ENCODE measurements at places on chromosomes 1 and 21.

- no peak for DNase-seq
These were observed 124.4 kb upstream of the BARHL2 start for GRCh38 chr1:90841473-90841872.

- DNase-seq = peak; percentile 29
These were observed 76.6 kb downstream of the DMRTB1 start for GRCh38 chr1:53535846-53536245.

- DNase-seq = peak; percentile 47
These were observed 34.5 kb upstream of the CD1D start for GRCh38 chr1:158146165-158146564.

DNA sequence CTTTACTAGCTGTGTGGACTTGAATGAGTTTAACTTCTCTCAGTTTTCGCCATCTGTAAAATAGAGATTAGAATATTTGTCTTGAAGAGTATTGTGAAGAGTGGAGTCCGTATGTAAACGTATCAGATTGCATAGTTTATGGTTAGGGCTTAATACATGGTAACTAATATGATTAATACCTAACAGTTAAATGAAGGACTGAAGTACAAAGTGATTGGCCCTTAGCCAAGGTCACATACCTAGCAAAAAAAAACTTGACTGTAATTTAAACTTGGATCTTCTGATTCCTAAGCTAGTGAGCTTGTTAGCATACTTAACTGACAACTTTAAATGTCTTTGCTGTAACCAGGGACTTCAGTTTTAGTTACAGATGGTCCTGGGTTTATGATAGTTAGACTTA lies 1.9 kb downstream of the GIPC2 start:
- DNase-seq = no peak

- peak; percentile 9 for DNase-seq
These were observed 19.1 kb upstream of the PDE4B start for GRCh38 chr1:65773391-65774123.

- DNase-seq = no peak
These were observed 146.5 kb upstream of the COA6 start for GRCh38 chr1:234226819-234227165.

DNA sequence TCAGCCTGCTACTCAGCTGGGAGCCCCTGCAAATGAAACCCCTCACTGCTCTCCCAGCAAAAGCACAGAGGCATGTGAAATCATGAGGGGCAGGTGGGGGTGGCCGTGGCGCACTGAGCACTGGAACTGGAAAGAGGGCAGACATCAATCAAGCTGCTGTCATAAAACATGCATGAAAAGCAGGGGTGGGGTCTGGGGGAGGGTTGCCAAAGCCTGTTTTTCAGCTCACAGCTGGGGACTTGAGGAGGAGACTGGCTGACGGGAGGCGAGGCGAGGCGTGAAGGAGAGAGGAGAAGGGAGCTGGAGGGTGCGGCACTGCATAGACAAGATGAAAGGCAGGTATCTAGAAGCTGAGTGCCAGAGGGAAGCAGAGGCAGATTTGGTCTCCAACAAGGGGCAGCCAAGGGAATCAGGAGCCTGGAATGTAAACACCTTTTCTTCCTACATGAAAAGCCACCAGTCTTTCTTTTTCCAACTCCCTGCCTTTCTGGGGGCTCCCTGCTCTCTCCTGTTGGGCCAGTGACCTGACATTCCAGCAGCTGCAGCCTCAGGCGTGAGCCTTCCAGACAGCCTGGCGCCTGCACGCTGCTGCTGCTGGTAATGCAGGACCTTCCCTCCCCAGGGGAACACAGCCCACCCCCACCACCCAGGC lies 87.0 kb downstream of the NMNAT2 start:
- no peak for DNase-seq

DNA sequence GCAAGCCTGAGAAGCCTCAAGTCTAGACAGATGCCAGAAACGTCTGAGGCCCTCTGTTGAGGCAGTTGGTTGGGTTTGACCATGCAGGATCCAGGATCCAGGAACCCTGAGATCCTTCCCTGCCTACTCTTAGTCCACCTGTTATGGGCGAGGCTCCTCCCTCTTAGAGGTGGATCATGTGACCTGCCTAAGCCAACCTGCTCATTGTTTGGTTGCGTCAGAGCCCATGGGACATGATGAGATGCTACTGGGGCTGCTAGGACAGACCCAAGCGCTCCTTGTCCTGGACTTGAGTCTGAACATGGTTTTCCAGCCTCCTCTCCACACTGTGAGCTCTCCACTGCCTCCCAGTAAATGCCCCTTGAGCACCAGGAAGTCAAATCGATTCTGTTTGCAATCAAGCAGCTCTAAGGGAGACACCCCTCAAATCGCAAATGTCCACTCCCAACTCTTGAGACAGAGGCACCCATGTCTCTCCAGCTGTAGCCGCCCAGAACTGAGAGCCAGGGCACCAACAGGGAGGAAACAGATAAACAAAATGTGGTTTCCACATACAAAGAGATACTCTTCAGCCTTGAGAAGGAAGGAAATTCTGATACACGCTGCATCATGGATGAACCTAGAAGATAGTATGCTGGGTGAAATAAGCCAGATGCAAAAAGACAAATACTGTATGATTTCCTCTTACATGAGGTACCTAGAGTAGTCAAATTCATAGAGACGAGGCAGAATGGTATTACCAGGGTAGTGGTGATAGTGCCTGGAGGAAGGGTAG lies 31.7 kb upstream of the WNT4 start:
- no peak for DNase-seq

- no peak for DNase-seq
These were observed 10.5 kb upstream of the CNIH3 start for GRCh38 chr1:224605482-224606181.

GRCh38 chr21:45405271-45405818 lies 380 bp downstream of the COL18A1 start:
- no peak for DNase-seq

DNA sequence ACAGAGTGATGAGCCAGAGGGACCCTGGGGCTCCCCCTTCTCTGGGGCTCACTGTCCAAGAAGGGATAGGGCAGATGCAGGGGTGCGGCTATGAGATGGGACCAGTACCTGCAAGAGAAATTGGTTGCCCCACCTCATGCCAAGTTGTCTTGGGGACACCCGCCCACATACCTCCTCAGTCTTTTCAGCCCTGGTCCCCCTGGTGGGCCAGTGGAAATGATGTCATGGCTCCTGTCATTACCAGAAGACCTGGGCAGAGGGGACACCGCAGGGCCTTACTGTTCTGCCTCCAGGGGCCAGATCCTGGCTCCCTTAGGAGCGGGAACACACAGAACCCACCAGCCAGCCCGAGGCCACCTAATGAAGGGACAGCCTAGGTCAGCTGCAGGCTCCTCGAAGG lies 63.2 kb downstream of the CDK18 start:
- DNase-seq = no peak

GRCh38 chr1:42013881-42014470 lies 95.3 kb upstream of the HIVEP3 start:
- no peak for DNase-seq

DNA sequence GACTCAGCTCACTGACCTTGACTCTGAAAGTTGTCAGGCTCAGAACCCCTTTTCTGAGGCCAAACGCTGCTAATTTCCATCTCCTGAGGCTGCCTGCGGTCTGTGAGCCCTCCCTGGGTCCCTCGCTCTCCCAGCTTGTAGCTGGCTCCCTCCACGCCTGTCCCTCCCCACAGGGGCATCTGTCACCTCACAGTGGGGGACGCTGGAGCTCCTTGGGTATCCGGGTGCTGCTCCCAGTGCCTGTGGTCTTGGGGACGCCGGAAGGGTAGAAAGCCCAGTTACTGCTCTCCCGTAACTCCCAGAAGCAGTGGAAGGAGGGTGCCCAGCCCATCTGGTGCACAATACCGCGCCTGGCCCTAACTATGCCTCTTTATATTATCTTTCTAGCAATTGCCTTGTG lies 13.0 kb upstream of the MMEL1 start:
- no peak for DNase-seq

GRCh38 chr1:181159451-181160140 lies 71.1 kb downstream of the IER5 start:
- no peak for DNase-seq

DNA sequence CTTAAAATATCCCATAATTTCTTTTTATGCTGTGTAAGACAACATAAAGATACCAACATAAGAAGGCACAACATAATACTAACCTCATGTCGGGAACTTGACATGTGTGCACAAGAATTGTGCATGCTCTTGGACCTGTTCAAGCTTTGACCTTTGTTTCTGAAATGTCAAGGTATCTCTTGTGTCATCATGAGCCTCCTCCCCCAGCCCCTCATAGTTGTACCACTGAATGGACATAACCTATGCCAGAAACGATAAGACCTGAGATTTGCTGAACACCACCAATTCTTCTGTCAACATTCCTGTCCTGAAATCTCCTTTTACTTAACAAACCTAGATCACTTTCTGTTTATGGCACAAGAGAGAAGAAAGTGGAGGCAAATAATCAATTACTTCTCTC lies 29.4 kb upstream of the PROX1 start:
- no peak for DNase-seq

- DNase-seq = no peak
These were observed 72.1 kb downstream of the S1PR1 start for GRCh38 chr1:101308935-101309333.

DNA sequence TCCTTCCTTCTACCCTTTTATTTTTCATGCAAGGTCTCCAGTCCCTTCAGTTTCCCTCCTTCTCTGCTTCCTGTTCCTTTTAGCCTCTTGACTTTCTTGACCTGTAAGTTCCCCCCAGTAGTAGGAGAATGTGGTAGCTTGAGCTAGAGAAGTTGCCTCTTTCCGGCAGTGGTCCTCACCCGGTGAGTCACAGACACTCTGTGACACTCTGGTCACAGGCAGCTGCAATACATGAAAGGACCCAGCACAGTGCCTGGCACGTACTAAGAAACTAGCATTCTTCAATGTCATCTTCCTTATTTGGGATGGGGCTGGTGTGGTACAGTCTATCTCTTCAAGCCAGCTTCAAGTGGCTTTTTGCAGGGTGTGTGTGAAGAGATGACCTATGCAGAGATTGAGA lies 16.0 kb downstream of the PFKFB2 start:
- DNase-seq = no peak

DNA sequence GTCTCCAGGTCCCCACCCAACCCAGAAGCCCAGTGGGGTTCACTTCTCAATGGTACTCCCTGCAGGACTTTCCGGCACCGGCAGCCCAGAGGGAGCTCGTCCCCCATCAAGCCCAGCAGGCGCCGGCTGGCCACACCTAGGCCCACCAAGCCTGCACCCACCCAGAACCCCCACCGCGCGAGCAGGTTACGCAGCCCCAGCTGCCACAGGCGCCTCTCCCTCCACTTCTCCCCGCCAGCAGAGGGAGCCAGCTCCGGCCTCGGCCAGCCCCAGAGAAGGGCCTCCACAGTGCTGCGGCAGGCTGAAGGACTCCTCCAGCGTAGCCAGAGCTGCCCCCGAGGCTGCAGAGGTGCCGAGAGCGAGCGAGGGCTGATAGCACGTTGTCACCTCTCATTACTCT lies 722.3 kb downstream of the PLA2G4A start:
- DNase-seq = no peak

DNA sequence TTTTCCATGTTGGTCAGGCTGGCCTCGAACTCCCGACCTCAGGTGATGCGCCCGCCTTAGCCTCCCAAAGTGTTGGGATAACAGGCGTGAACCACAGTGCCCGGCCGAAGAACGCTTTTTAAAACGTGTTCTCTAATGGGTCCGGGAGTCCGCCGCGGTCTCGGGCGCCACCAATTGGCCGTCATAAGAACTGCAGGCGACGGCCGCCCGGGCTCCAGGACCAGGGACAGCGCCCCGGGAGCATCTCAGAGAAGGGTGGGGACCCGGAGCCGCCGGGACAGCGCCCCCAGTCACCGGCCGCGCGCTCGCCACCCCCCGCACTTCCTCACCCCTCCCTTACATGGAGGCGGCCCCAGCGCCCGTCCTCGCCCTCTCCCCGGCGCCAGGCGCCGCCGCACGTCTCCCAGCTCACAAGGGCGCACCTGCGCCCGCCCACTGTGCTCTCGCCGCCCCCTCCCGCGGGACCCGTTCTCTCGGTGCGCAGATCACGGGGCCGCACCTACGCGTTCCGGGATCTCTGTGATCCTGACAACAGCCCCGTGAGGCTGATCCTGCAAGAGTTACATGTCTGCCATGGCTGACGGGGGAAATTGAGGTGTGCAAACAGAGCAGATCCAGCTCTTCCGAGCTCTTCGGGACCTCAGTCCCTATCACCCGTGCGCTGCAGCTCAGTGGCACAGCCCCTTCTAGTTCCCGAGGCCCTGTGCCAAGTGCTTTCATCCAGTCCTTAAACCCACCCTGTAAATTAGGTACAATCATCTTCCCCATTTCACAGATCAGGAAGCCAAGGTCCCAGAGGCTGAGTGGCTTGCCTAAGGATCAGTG lies 9.8 kb downstream of the RAP1GAP start:
- peak; percentile 40 for DNase-seq

GRCh38 chr1:106756752-106757151 lies 299.7 kb upstream of the PRMT6 start:
- no peak for DNase-seq

- DNase-seq = no peak
These were observed 173.2 kb upstream of the DAB1 start for GRCh38 chr1:57597036-57597435.

GRCh38 chr1:17717594-17718535 lies 37.3 kb upstream of the ACTL8 start:
- no peak for DNase-seq

GRCh38 chr1:24932284-24932683 lies 2.2 kb upstream of the RUNX3 start:
- peak; percentile 15 for DNase-seq

DNA sequence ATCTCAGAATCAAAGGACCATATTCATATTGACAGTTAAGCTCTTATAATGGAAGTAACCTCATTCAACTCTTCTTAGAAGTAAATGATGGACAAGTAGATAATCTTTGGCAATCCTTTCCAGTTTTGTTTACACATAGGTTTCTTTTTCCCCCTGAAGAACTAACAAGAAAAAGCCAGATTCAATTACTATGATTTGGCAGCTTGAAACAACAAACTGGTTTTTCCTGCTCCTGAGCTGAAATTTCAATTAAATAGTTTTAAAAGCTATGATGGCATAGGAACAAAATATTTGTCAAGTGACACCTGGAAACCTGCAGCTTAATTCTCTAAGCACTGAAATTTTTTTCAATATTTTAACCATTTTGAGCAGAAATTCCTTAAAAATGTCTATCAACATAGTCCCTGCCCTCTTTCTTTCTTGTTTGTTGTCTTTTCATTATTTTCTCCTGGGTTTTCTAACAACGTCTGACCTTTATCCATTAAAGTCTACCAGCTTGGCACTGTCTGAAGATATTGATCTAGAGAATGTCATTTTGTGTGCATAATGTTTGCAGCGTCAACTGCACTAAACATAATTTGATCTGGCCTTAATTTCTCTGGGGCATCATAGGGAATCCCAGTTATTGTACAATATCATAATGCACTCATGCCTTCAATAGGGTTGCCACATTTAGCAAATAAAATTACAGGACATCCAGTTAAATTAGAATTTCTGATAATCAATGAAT lies 4.0 kb upstream of the SLC35A3 start:
- no peak for DNase-seq

GRCh38 chr1:209586221-209586740 lies 2.8 kb downstream of the CAMK1G start:
- DNase-seq = no peak

DNA sequence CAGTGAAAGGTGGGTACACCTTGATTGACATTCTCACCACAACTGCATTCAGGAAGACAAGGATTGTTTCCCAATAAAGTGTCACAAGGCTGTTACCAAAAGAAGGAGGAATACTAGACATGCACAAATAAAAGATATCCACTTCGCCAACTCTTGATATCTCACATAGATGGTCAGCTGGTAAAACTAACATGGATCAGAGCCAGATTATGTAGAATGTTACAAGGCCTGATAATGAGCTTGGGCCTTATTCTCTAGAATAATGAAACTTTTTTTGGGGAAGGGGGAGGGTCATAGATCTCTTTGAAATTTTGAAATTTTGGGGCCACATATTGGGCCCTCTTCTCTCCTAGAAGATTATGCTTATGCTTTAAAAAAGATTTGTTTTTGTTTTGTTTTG lies 24.9 kb downstream of the RAP1A start:
- DNase-seq = no peak

All from HCEC 1CT (cell line).